ENCODE measurements at places on chromosomes 6 and 20.

- no peak for DNase-seq
Measured at GRCh38 chr20:11248011-11248409, 574.2 kb upstream of the JAG1 start.

DNA sequence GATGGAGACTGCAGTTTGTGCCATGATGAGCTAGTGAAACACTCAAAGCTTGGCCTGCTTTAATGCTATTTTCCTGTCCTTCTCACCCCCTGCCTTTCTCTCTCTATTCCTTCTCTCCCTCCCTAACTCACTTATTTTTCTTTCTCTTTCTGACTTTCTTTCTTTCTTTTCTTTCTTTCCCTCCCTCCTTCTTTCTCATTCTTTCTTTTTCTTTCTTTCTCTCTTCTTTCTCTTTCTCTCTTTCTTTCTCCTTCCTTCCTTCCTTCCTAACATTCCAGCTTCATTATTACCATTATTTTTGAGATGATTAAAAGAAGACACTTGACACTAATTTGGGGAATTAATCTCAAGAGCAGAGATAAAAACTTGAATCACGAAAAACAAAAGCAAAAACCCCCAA, 39.5 kb upstream of the SLC22A23 start:
- DNase-seq, result no peak

- DNase-seq, result peak; percentile 45
Measured at GRCh38 chr6:1255636-1256365, 56.1 kb upstream of the FOXQ1 start.

DNA sequence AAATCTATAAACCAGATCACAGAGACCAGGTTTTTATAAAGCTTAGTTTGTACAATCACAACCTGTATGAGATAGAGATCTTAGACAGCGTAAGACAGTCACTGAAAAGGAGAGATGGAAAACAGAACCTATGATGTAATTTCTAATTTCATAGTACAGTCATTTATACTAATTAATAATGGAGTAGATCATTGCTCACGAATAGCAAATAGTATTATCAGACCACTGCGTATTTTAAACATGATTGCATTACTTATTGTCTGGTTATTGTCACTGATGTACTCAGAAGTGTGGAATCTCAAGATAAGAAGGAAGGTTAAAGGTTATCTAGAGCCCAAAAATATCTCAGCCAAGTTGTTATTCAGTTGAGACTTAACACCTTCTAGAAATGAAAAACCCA, 115.6 kb downstream of the KHDC1L start:
- no peak for DNase-seq
